ENCODE measurements at places on chromosomes 3 and 15.
A peak's percentile ranks its signal among the peaks of the same experiment; 100 is the strongest.

DNA sequence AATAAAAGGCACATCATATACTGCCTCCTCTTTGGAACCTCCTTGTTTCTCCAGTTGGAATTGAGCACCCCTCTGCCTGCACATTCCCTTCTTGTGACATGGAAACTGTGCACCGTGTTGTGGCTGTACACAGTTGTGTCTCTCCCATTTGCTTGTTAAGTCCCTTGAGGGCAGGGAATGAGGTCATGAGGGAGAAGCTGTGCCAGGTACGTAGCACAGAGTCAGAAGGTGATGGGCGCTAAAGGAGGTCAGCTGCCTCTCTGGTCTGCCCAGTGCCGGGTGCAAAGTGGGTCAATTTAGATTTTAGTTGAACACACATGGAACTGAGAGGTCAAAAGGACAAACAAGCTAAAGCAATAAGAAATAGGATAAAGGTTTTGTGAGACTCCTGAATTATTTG is 124.4 kb downstream of the FAM43A start:
- no peak for DNase-seq

GRCh38 chr3:48433472-48434118 is 3.7 kb upstream of the PLXNB1 start:
- no peak for DNase-seq

DNA sequence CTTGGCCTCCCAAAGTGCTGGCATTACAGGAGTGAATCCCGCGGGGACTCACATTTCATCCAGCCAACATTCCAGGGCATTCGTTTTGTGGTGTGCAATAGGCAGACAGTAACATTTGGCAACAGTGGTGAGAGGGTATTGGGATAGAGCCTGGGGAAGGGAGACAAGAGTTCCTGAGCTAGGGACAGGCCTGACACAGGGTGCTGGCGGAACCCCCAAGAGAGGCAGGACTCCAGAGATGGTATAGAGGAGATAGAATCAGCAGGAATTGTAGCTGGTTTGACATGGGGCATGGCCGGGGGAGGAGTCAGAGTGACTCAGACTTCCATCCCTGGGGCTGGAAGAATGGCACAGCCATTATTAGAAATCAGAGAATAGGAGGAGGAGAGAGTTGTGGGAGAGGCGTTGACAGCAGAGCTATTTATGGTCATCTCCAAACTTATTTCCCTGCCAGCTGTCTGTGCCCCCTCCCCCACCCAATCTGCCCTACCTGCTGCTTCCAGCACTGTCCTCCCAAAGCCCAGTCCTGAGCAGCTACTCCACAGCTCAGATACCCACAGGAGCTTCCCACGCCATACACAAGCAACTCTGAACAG is 4.4 kb upstream of the IDH2 start:
- DNase-seq, result no peak

DNA sequence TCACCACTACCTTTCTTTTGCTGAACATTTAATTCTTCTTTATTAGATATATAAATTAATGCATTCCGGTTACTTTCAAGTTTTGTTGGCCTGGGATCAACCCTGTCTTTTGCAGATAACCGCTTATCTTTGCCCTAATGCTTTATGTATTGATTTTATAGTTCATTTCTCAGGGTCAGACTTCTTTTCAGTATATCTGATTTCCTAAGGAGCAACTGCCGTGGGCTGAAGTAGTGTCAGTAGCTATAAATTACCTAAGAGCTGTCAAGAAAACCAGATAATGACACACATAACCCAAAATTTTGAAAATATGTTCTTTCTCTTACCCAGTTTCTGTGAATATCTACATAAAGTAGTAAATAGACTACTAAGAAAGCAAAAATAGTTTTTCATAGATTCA is 38.0 kb downstream of the COL6A5 start:
- DNase-seq, result no peak

GRCh38 chr15:79898369-79898768 is 1.6 kb upstream of the MTHFS start:
- no peak for DNase-seq

- no peak for DNase-seq
Observed at GRCh38 chr3:17301271-17301670, 416.5 kb downstream of the PLCL2 start.

DNA sequence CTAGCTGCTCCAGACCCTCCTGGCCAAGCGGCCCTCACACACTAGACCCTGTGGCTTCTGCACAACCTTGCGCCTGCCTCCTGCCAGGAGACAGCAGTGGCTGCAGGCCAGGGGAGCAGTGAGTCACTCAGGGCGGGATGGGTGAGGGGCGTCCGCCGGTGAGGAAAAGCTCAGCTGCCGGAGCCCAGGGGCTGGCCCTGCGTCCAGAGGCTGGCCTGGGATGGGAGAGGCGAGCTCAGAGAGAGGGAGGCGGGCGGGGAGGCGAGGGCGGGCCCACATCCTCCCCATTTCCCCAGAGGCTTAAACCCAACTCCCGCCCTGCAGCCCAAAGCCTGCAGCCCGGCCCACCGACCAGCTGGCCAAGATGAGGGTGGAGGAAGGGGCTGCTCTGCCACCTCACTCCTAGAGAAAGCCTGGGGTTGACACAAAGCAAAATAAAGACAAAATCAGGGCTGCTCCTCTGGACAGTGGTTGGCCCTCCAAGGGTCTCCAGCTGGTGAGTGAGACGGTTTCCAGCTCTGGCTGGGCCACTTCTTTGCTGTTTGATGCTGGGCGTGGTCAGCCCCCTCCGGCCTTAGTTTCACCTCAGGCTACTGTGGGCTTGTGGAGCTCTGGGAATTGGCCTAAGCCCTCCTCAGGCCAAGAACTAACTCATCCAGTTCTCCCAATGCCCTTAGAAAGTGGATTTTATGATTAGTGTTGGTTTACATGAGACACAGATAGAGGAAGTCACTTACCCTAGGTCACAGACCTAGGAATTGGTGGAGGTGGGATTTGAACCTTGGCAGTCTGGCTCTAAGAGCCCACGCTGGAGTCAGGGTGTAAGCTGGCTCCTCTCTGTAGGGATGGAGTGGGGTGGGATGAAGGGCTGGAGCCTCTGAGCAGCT is 50.6 kb downstream of the IQSEC1 start:
- DNase-seq, result peak; percentile 35

- no peak for DNase-seq
Observed at GRCh38 chr15:41476416-41477048, 17.1 kb upstream of the ITPKA start.

Measured in NCI-H1092 (cell line).